ENCODE measurements at places on chromosomes 3 and 15.

DNA sequence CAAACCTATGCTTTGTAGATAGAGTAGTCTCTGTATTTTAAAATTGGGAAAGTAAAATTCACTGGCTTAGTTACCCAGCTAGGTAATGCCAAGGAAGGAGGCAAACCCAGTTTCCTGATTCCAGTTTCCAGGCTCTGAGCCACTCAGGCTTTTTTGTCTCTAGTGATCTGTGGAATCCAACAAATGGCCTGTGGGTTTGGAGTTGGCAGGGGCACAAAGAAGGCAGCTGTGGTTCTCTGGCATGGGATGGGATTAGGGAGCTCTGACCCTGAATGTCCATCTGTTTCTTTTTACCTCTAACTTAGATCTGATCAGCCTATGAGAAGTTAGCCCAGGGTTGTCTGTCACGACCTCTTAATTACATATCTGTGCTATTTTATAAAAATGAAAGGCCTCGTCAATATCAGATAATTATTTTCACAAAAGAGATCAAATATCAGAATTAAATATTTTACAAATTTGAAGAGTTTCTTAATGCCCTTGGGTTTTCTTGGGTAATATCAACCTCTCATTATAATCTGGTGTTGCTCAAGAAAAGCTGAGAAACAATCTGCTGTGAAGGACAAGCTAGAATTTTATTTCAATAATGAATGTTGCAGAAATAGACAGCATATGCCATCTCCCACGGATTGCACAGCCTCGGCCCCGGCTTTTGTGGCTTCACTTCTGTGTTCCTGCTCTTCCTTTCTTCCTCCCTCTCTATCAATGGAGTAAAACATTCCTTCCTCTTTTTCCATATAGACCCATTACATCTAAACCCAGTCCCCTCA lies 63.7 kb upstream of the DAZL start:
- DNase-seq = no peak

DNA sequence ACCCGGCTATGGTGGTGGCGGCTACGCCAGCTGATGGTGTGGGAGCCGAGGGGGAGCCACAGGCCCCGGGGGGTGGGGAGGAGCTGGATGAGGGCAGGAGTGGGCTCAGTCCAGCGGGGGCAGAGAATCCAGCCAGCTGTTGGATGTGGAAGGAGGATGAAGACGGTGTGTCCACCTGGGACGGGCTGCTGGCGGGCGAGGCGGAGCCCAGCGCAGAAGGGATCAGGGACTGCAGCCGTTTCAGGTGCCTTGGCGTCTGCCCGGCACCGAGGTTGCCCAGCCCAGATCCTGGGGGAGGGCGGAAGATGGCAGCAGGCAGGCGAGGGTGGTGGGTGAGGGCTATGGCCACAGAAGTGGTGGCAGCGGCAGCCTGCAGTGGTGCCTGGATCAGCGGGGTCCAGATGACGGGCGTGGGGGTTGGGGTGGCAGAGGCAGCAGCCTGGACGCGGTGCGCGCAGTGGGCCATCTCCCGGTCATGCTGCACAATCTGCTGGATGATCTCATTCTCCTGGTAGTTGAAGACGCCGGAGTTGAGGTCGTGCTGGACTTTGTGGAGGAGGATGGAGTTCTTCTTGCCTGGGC lies 45.3 kb downstream of the HCN4 start:
- DNase-seq = no peak

- no peak for DNase-seq
Observed at GRCh38 chr3:113421082-113421481, 20.2 kb downstream of the CFAP44 start.

DNA sequence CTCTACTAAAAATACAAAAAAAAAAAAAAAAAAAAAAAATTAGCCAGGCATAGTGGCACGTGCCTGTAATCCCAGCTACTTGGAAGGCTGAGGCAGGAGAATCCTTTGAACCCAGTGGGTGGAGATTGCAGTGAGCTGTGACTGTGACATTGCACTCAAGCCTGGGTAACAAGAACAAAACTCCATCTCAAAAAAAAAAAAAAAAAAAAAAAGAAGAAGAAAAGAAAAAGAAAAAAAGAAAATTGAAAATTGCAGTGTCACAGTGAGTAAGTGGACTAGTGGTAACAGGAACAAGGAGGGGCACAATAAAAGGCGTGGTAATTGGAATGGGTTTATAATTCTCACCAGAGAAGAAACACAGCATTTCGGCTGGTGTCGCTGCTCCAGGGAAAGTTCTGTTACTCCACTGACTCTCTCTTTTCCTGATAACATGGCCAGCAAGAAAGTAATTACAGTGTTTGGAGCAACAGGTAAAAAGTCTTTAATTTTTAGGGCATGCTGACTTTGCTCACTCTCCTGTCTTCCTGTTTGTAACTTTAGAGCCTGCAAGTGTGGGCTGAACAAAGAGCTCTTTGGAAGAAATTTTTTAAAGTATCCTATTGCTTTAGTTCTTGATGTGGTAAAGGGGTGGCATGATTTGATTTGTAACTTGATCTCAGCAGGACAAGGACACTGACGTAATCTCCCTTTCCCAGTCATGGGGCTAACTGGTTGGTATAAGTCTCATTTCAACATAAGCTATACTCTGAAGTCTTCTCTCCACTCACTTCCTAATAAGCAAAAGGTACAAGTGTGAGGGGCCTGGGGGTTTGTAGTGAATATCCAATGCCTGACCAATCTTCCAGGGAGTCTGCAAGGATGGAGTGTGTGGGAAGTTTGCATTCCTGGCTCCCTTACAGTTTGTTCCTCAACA lies 22.1 kb upstream of the TRA2B start:
- no peak for DNase-seq

DNA sequence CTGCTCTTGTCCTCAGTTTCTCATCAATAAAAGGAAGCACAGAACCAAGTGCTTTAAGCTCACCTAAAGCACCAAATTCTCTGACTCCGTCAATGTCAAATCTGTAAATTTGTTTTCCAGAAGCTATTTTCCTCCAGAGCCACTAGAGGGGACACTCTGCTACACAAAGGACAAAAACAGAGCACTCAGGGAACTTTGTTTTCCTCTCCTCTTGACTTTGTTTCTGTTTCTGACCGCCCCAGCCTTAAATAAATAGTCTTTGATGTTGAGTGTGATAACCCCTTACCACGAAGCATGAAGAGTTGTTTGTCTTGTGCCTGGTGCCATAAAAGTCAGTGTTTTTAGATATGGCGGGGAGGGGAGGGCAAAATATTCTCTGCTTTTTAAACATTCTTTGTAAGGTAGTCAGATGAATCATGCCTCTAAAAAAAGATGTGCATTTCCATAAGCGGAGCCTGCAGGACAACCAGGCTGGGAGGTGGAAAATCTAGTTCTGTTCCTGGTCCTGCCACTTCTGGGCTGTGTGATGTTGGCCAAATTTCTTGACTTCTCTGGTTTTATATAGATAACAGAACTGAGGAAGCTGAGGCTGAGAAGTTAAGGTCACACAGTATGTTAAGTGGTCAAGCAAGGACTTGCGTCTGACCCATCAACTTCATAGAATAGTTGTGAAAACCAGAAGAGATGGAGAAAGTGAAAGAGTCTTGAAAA lies 7.3 kb upstream of the ZBTB38 start:
- peak; percentile 79 for DNase-seq

GRCh38 chr3:69738315-69738714 lies 949 bp upstream of the MITF start:
- no peak for DNase-seq

- no peak for DNase-seq
Observed at GRCh38 chr3:136173939-136174490, 22.1 kb downstream of the MSL2 start.
